Diencephalon (tissue), 1 donor: ENCODE measurements at places on chromosomes 7 and 10. TPM values are rescaled to one million over a fixed set of nuclear protein-coding genes. Genes with fewer than 3 reads are reported as not detected.

The FANK1 gene
- 11.3 TPM for total RNA-seq

The TAF5 gene
- 6.7 TPM for total RNA-seq

The CDHR3 gene
- total RNA-seq = 6.7 TPM

The VWDE gene
- total RNA-seq = 2.1 TPM

The SNX8 gene
- total RNA-seq = 8.3 TPM

The SFMBT2 gene
- total RNA-seq = 33.7 TPM

The GPR26 gene
- 13.8 TPM for total RNA-seq

The SUGCT gene
- 3.7 TPM for total RNA-seq

The OPN1SW gene
- not detected for total RNA-seq

The MAPK8 gene
- total RNA-seq = 140 TPM

The SRRM3 gene
- total RNA-seq = 15.2 TPM

The KDM7A gene
- total RNA-seq = 12.9 TPM

The NAT16 gene
- 2.1 TPM for total RNA-seq

The NUTM2A gene
- total RNA-seq = 2.3 TPM

The OR2A7 gene
- total RNA-seq = 0.69 TPM

The FGL2 gene
- 2.3 TPM for total RNA-seq

The MEOX2 gene
- 0.23 TPM for total RNA-seq

The SUN3 gene
- total RNA-seq = 0.69 TPM

The ITGA8 gene
- total RNA-seq = 6.5 TPM

The OR2A42 gene
- under 0.01 TPM for total RNA-seq

The ERVW-1 gene
- total RNA-seq = not detected

The CNTNAP2 gene
- 228 TPM for total RNA-seq

The SOSTDC1 gene
- total RNA-seq = 9.7 TPM

The PNLIP gene
- not detected for total RNA-seq

The CTAGE4 gene
- 1.2 TPM for total RNA-seq

The TRPV5 gene
- 0.23 TPM for total RNA-seq

The CFAP69 gene
- total RNA-seq = 9.2 TPM

The UTF1 gene
- total RNA-seq = not detected

The BICC1 gene
- 5.8 TPM for total RNA-seq

The ITGB8 gene
- total RNA-seq = 107 TPM

The MYH16 gene
- not detected for total RNA-seq

The ASZ1 gene
- not detected for total RNA-seq

The CTBP2 gene
- 44.1 TPM for total RNA-seq

The OSBPL3 gene
- total RNA-seq = 4.8 TPM

The STAG3 gene
- 0.69 TPM for total RNA-seq

The RAB19 gene
- total RNA-seq = not detected

The PDE1C gene
- total RNA-seq = 19.6 TPM

The OR9A2 gene
- total RNA-seq = 0.69 TPM

The GPC2 gene
- 49.6 TPM for total RNA-seq
